ENCODE measurements at places on chromosomes 4 and X.

GRCh38 chr4:338759-339097 is 1.1 kb downstream of the ZNF141 start:
- DNase-seq: no peak

- DNase-seq: no peak
These were observed 44.2 kb upstream of the SPRY1 start for GRCh38 chr4:123352240-123352945.

DNA sequence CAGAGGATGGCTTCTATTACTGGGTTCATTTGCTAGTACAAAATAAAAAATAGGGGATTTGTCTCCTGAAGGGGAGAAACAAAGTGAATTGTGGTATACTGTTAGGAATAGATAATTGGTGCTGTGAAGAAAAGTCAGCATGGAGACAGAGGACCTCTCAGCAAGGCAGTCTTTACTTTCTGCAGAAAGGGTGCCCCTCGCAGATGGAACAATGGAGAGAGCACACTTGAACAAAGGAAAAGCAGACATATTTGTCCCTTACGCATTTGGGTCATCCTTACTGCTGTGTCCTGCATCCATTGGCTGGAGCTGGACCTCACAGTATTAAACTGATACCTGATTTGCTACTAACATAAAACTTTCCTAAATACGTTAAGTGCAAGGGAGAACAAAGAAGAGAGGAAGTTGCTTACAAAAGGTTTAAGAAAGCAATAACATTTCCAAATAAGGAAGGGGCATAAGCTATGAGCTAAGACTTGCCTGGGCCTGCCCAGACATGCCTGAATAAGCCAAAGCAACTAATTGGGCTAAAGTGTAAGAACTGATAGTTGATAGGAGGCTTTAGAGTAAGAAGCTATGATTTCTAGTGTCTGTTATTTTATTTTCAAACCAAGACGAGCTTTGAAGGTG is 83.8 kb downstream of the CCKAR start:
- DNase-seq: no peak

DNA sequence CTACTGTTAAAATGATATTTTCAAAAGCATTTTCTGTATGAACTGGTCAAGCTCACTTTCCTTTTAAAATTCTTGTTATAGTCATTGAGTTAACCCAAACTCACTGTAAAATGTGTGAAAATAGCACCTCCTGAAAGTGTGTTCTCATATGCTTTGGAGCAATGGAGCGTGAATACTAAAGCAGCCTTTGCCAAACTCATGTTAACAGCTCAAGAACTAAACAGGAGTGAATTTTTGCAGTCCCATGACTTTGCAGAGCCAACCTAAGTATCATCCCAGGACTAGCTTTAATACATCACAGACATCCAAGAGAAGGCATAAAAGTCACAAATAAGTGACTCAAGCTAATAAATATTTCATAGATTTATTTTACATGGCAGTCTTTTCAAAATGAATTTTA is 2.3 kb downstream of the AMMECR1 start:
- no peak for DNase-seq

GRCh38 chr4:186792728-186793366 is 69.2 kb upstream of the FAT1 start:
- DNase-seq: no peak

- DNase-seq: no peak
These were observed 31.4 kb upstream of the ADH1C start for GRCh38 chr4:99383833-99384392.
